HFFc6 (cell line): ENCODE measurements at places on chromosomes 7 and 10. TPM values are rescaled to one million over a fixed set of nuclear protein-coding genes. Genes with fewer than 3 reads are reported as not detected.
A peak's percentile ranks its signal among the peaks of the same experiment; 100 is the strongest.

DNA sequence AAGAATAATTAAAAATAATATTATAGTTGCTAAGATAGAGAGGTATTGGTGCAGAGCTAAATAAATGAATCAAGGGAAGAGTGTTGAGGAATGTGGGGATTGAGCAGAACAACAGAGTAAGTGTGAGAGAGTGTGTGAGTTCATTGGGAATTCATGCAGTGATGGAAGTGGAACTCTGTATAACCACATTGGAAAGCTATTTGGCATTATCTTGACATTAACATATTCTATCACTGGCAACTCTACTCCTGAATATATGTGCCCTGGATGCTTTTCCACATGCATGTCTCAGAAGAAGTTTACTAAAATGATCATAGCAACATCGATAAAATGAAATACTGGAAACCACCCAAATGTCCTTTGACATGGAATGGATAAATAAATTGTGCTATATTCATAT, 164.1 kb downstream of the SEMA3E start:
- no peak for DNase-seq

DNA sequence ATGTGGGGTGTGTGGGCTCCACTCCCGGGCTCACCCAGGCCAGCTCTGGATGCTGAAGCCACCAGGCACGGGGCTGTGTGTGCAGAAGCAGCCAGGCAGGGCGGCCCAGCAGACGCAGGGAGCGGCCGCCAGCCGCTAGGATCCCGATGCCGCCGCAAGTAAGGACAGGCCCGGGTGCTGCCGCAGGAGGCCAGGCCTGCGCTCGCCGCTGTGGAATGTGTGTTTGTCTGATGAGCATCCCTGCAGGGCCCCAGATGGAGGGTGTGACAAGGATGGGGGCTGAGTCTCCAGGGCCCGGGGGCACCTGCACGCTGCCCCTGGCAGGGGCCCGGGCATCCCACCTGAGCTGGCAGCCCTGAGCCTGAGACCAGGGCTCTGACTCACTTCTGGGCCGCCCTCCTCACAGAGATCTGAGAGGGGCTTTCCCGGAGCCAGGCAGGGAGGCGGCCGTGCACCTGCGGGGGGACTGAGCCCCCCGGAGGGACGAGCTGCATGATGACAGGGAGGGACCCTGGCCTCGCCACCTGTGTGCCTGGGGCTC, 101.5 kb downstream of the FOXL3 start:
- DNase-seq, result no peak

The ASIC3 gene
- 0.27 to 0.75 TPM (median 0.53 TPM) in 3 replicates for total RNA-seq

GRCh38 chr10:53006663-53007526, 234.3 kb upstream of the MBL2 start:
- no peak for DNase-seq

- DNase-seq, result peak; percentile 24
Observed at GRCh38 chr7:149883452-149883861, 9.7 kb downstream of the ATP6V0E2 start.

DNA sequence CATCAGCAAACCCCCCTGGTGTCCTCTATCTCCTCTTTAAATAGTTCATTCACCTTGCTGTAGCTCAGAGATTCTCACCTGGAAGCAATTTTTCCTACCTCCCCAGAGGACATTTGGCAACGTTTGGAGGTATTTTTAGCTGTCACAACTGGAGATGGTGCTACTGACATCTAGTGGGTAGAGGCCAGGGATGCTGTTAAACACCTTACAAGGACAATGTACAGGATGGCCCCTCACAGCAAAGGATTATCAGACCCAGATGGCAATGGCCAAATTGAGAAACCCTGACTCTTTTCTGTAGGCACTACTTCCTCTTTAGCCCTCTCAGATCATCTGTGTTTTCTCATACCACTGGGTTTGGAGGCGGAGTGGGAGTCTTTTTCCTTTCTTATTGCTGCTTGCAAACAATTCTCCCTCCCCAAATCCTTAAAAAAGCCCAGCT, 13.2 kb upstream of the TRA2A start:
- DNase-seq, result peak; percentile 24

- DNase-seq, result no peak
Observed at GRCh38 chr10:654647-654996, 34.8 kb downstream of the DIP2C start.

GRCh38 chr10:20817646-20818045, 79.5 kb downstream of the NEBL start:
- DNase-seq, result no peak

- DNase-seq, result peak; percentile 90
Observed at GRCh38 chr10:33509231-33509831, 174.9 kb upstream of the NRP1 start.

GRCh38 chr10:78494179-78494578, 460.5 kb downstream of the RPS24 start:
- no peak for DNase-seq

- no peak for DNase-seq
Observed at GRCh38 chr10:35637462-35637861, 4.6 kb downstream of the FZD8 start.

- DNase-seq, result no peak
Observed at GRCh38 chr10:117727421-117727820, 184.9 kb downstream of the EMX2 start.

- no peak for DNase-seq
Observed at GRCh38 chr10:67539312-67539711, 156.7 kb downstream of the CTNNA3 start.

GRCh38 chr10:11035301-11035991, 17.8 kb downstream of the CELF2 start:
- peak; percentile 32 for DNase-seq

The ADARB2 gene
- total RNA-seq, result not detected in 3 replicates

DNA sequence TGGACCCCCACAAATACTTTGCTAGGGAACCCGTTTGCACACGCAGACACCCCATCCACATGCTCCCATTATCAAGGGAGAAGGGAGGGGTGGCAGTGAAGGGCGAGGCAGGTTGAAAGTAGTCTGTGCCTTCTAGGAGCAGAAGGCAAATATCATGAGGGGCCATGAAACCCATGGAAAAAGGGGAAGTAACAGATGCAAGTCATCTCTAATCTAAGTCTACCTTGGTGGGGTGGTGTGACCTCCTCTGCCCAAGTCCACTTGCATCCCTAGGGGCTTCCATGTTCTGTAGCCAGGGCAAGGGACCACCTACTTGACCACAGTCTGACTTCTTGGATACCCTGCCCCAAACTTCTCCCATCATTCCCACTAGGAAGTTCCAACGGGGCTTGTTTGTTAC, 5.5 kb downstream of the GIMAP6 start:
- no peak for DNase-seq
